GF-D8 (cell line): ENCODE measurements at places on chromosomes 16 and 17.

- no peak for DNase-seq
These were observed 84.0 kb downstream of the NTN1 start for GRCh38 chr17:9105068-9105868.

DNA sequence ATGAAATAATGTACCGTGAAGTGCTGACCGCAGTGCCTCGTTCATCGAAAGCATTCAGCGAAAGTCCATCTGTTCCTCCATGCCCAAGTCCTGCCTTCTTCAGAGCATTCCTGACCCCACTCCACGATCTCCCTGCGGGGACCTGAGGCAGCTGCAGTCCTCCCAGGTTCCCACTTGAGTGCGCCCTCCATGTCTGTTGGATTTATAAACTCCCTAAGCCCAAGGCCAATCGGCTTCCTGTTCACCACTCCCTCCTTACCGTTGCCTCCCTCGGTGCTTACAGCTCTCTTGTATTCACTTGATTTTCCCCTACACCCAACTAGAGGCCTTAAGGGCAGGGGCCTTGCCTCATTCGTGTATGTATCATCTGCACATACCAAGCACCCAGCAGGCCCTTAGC, 2.8 kb downstream of the RAD51D start:
- no peak for DNase-seq

DNA sequence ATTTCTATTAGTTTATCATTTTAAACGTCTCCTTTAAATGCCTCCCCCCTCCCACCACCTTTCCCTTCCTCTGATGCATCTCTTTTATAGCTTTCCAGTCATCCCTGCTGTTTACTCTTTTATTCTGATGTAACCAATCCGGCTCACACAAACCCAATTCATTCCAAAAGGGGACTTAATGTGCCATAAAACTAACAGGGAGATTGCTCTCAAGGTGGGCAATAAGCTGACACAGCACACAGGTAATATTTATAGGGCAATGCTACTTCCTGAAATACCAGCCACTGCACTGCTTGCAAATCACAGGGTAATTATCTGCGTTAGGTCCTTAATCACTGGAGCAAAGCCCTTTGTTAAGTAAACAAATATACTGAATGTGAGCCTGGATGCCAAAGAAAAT, 23.3 kb upstream of the CA10 start:
- no peak for DNase-seq

DNA sequence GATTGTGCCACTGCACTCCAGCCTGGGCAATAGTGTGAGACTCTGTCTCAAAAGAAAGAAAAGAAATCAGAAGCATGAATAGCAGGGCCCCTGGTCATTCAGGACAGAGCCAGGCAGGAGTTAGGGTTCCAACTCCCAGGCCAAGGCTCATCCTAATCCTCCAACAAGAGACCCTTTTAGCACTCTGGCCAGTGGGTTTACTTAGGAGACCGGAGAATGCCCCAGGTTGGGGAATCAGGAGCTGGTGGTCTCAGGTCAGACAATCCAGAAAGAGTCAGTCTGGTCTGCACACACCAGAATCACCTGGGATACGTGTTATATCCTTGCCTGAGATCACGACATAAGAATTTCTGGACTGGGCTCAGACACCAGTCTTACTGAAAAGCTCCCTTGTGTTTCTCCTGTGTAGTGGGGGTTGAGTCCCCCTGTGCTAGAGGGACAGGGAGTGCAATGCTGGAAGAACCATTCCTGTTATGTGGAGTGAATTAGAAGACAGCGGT, 48.7 kb downstream of the CCDC42 start:
- no peak for DNase-seq

DNA sequence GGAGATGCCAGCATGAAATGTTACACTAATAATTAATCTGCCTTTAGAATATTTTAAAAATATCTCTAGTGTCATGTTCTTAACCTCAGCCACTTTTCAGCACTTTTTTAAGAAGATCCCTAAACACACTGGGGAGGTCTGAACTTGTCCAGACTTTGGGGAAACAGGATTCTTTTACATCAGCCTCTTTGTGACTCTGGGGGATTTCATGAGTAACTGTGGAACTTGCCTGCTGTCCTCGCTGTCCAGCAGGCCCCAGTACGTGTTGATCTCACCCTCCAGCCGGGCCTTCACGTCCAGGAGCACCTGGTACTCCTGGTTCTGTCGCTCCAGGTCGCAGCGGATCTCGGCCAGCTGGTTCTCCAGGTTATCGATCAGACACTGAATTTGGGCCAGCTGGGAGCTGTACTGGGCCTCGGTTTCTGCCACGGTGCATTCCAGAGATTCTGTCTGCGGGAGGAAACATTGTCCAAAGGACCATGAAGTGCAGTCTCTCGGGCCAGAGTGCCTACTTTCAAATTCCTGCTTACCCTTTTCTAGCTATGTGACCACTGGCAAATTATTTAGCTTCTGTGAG, 5.5 kb downstream of the KRT40 start:
- no peak for DNase-seq

DNA sequence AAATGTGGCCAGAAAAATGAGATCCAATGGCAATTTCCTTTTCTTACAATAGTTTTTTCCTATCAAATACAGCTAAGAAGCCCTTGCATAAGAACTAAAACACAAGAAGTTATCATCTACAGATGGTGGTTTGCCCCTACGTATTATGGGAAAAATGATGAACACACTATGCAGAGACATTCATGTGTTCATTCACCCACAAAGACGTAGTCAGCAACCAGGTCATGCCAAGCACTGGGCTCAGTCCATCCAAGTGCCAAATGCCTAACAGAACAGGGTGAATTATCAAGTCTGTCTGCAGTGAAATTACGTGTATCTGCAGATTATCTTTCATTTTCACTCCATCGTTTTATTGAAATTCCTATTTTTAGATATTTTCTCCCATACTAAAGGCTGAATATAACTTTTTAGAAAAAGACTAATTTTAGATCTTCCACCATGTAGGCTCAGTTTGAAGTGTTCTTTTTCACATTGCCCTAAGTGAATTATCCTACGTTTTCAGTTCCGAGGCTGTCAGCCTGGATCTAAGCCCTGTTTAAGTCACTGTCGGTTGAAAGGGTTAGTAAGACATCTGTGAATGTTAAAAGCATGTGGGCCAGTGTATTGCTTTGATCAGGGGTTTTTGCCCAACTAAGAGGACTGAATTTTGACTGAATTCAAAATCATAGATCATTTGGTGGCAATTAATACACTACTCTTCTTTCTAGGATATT, 78.1 kb upstream of the DHX40 start:
- no peak for DNase-seq

- no peak for DNase-seq
These were observed 42.2 kb downstream of the RPTOR start for GRCh38 chr17:80586846-80587228.

DNA sequence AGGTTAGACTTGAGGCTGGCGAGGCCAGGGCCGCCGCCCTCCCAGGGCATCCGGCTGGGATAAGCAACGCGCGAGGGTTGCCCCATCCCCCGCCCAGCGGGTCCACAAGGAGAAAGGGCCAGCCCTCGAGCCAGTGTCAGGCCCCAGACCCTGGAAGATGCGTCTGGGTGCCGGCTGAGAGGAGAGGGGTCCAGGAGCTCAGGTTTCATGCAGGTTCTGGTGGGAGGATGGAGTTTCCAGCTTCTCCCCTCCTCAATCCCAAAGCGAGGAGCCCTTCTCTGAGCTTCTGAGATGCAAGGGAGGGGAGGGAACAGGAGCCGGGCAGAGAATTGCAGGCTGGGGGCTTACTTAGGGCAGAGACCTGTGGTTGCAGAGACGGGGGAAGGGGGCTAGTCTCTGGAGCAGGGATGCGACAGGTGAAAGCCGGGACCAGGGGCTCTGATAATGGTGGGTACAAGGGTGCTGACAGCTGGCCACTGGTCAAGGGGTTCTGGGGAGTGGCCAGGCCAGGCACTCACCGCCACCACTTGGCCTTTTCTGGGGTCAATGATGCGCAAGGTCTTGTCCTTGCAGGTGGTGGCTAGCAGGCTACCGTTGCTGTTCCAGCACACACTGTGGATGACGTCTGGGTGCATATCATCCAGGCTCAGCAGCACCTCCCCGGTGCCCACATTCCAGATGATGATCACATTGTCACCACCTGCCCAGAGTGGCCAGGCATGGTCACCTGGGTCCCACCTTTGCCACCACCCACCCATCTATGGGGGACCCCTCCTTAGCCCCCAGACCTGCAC, 4.2 kb downstream of the CORO6 start:
- DNase-seq: no peak

- DNase-seq: no peak
These were observed 14.5 kb upstream of the RNF222 start for GRCh38 chr17:8412089-8412488.

GRCh38 chr17:40611840-40612474, 35.7 kb downstream of the SMARCE1 start:
- no peak for DNase-seq

DNA sequence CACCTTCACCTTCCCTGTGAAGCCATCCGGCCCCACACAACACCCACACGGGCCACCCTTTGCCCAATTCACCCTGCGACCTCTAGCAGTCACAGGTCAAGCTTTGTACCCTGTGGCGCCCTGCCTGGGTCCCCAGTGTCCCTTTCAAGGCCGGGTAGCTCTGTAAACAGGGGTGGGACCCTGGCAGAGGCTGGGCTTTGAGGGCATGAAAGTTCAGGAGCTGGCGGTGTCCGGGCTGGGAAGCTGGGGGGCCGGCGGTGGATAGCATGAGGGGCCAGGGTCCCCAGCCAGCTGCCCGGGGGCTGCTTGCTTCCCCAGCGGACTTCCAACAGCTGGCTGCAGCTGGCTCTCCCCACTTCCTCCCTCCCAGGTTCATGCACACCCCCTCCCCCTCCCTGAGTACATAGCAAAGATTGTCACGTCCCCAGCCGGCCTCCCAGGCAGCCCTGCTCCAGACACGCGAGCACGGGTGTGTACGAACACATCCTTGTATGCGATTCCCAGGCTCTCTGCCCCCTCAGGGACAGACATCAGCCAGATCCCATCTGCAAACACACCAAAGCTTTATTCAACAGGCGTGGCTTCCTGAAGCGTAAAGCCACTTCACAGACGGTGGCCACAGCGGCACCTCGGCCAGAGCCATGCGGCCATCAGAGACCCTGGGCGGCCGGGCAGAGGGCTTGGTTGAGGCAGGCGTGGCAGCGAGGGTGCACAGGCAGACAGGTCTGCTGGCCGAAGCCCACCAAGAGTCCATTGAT, 8.2 kb downstream of the NTHL1 start:
- no peak for DNase-seq

GRCh38 chr16:929227-930073, 41.3 kb downstream of the LMF1 start:
- DNase-seq: no peak

GRCh38 chr17:31453896-31454295, 62.4 kb downstream of the RAB11FIP4 start:
- DNase-seq: no peak

- no peak for DNase-seq
These were observed 15.4 kb downstream of the CNOT1 start for GRCh38 chr16:58614212-58614611.

DNA sequence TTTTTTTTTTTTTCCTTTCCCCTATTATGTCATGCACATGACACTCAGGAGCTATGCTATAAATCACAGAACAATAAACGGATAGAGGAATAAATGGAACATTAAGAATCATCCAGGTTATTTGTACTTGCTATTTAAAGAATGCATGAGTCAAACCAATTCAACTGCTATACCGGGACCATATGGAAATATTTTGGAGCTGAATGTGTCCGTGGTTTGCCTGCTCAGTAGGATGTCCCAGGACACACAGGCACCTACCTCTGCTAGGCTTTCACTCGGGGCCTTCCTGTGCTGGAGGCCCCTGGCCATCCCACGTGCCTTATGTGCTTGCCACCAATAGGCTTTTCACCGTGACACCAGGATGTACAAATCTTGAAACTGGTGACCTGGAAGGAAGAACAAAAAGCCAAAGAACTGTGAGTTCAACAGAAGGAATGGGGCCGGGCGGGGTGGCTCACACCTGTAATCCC, 15.3 kb upstream of the SEC14L1 start:
- no peak for DNase-seq

- DNase-seq: no peak
These were observed 152.7 kb upstream of the GSE1 start for GRCh38 chr16:85460252-85461021.

DNA sequence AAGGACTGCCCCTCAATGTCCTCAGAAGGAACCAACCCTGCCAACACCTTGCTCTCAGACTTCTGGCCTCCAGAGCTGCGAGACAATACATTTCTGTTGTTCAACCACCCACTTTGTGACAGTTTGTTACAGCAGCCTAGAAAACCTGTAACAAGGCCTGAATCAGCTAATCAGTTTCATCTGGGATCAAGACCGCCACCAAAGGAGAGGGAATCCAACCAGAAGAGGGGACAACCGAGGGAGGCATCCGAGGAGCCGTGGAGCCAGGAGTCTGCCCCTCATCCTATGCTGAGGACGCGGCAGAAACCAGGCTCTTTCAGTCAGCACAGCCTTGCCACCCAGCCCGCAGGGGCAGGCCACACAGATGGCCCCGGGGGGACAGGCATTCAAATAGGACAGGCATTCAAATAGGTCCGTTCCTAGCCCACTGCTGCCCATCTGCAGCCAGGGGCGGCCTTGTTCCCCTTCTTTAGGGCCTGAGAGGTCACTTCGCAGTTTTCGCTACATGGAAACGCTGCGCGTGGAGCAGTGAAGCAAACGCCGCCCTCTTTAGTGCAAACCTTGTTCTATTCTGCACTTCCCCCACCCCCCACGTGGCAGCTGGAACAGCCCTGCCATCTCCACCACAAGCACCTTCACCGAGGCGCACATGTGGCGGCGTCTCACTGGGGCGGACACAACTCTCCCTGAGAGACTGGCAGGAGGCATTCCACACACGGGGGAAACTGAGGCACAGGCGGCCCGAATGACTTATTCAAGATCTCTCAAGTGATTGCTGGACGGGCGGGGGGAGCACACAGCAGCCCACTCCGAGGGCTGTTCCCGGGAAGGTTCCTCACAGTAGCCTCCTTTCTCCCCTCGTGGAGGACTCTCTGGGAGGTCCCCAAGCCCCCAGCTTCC, 26.7 kb downstream of the FA2H start:
- DNase-seq: no peak

DNA sequence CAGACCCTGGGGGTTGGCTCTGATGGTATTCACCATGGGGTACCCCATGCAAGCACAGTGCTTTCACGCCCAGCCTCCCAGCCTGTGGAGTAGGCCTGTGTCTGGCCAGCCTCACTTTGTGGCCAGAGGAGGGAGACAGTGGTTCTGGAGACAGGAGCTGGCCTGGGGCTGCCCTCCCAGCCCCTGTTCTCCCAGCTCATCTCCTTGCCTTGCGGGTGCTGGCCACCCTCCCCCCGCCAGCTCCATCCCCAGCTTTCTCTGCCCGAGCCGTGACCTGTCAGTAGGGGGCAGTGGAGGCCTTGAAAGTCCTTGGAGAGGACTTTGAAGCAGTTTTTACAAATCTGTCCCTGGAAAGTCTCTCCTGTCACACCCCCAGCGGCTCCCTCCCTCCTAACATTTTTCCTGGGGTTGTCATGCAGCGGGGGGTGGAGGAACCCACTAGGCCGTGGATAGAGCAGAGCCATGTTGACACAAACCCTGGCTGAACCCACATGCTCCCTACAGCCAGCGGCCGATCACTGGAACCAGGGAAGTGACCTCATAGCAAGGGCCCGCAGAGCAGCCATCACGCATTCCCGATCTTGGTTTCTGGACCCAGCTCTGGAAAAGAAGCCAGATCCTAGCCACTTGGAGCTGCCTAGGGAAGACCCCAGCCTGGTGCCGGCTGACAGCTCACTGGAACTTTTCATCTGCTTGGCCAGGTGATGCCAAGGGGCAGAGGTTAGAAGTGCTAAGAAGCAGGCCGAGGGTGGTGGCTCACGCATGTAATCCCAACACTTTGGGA, 289.4 kb downstream of the SEC14L1 start:
- DNase-seq: no peak
